ENCODE measurements at places on chromosomes 4 and X.

- DNase-seq, result no peak
Observed at GRCh38 chr4:63717384-63717783, 691.9 kb downstream of the TECRL start.

DNA sequence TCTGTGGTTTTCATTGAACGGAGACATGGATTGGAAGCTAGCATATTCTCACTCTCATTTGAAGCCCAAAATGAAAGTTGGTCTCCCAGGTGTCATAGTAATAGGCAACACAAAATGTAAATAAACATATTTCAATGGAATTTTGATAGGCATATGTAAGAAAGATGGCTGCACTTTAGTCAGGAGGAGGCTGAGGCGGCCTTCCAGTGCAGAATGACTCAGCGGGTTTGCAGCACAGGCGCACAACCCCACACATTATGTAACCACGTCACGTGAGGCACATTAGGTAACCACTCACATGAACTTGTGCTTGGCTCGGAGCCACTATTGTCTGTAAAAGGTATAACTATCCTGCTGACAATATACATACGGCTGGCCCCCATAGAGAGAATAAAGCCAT, 381.7 kb downstream of the GPAT3 start:
- no peak for DNase-seq

DNA sequence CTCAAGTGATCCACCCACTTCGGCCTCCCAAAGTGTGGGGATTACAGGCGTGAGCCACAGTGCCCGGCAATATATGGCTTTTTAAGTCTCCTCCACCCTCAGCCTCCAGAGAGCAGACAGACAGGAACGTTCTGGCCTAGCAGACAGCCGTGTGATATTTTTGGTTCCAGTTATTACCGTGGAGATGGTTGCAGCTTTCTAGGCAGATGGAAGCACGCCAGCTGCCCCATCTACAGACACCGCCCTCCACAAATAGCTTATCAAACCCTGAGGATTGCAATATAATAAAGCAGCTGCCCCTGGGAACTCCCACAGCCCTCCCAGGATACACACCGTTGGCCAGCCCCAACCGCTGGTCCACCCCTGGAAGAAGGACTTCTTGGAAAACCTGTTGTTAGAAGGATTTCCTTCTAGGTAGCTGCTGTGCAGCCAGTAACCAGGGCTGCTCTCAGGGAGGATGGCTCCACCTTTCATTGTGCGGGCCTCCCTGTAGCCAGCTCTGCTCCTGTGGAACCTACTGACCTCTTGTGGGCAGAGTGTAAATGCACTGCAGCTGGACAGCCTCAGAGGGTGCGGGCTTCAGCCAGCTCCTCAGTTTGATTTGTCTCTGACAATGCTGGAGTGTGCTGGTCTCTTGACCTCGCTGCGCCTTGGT, 44.0 kb downstream of the SLC25A5 start:
- no peak for DNase-seq

- no peak for DNase-seq
Observed at GRCh38 chr4:84678976-84679744, 96.2 kb downstream of the CDS1 start.

GRCh38 chr4:30103455-30103854, 616.7 kb upstream of the PCDH7 start:
- DNase-seq, result no peak

DNA sequence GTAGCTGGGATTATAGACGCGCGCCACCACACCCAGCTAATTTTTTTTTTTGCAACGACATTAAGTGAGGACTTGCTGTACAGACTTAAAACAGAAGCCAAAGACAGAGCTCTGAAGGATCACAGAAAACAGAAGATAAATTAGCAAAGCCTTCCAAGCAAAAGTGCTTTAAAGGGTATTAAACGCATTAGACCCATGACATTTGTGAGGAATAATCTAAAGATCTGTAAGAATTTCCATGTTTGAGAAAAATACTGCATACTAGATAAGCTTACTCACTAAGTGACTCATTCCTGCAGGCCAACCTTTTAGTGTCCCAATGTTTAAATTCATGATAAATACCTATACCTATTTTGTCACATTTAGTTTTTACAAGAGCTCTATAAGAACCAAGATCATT, 27.4 kb downstream of the SMARCA1 start:
- DNase-seq, result no peak

DNA sequence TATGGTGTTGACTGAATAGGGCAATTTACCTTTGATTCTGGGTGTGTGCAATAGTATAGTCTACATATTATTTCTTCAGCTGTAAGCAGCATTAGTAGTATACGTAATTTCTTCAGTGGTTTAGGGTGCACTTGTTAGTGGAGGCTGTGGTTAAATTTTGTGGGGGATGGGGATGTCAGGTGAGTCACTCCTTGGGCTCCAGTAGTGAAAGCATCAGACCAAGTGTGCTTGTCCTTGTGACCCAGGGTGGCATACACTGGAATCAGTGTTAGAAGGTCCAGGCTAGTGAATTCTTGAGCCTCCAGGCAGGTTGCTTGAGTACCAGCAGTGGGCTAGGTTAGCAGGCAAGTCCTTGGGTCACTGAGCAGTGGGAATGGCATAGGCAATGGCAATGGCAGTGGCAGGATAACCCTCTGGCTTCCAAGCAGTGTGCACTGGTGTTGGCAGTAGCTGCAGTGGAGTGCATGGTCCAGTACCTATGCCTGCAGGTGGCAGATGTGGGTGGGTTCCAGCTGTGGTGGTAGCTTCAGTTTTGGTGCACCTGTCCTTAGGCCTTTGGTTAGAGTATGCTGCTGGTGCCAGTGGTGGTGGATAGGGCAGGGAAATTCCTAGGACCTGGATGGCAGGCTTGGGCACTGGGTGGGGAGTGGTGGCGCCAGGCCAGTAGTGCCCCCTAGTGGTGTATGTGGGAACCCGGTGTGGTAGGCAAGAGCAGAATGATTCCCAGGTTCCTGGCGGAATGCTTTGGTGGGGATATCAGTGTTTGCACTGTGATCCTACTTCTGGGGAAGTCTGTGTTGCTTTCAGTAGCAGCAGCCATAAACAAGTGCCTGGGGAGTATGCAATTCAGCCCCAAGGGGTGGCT, 531.0 kb downstream of the SMARCA1 start:
- no peak for DNase-seq

DNA sequence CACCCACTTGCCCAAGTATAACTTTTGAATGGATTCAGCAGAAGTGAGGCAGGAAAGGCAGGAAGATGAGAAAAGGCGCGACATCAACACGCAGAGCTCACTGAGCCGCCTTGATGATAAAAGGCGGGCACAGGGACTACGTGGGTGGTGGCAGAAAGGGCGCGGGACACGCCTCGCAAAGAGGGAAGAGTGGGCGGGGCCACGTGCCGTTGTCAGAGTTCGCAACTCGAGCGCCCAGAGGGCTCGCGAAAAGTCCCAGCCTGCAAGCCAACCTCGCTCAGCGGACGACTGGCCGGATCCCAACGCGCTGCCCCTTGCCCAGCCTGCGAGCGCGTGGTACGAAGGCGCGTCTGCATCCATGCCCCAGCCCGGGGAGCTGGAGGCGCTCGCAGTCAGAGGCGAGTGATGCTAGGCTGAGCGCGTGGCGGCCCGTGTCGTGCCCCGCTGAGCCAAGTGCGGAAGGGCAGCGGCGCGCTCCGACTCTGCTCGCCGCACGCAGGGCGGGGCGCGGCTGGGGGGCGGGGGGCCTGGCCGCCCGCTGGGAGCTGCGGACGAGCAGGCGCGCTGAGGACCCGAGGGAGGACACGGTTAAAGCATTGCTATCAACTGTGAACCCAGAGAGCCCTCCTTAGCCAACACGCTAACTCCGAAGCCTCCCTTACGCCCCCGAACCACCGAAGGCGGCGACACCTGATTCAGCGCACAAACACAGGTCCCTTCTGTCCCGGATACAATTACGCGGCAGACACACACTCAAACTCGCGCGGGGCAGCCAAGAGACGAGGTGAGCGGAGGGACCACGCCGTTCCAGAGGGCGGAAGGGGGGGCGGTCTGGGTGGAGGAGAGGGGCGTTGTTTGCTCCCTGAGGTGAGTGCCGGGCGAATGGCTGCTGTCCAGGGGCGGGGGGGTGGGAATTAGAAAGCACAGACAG, at the start of gene UGT8:
TSS of gene UGT8 (plus strand) at position 617 of the 931 bp plus-strand sequence. CDS start 24,074 bp downstream, outside the sequence.
- DNase-seq, result peak; percentile 28

DNA sequence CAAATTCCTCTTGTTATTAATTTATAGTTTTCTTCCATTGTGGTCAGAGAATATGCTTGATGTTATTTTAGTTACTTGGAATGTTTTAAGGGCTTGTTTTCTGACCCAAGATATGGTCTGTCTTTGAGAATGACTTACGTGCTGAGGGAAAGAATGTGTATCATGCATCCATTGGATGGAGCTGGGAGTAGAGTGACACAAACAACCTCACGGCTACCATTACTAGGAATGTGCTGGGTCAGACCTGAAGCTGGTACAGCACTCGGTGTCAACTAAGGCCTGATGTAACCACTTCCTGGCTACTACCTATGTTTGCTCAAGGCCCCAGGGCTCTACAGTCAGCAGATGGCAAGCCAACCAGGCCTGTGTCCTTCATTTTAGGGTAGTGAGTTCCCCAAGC, 257.8 kb downstream of the FAT4 start:
- DNase-seq, result no peak

- DNase-seq, result no peak
Observed at GRCh38 chr4:4416981-4417380, 30.1 kb downstream of the NSG1 start.

DNA sequence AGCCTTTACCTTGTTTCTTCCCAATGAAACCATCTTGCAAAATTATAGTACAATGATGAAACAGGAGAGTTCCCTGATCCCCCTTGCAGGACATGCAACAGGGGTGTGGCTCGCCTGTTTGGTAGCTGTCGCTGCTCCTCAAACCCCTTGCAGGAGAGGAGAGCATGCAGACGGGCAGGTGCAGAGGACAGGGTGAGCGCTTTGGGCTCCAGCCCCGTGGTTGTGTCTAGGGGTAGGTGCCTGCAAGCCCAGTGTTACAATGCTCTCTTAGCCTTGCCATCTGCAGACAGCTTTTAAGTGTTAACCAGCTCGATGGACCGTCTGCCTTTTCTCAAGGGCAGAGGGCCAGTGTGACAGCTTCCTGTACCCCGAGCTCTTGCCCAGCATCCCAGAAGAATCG, 102.0 kb downstream of the TAB3 start:
- no peak for DNase-seq

- DNase-seq, result no peak
Observed at GRCh38 chrX:72644946-72645345, 69.2 kb downstream of the PHKA1 start.

- DNase-seq, result peak; percentile 1
Observed at GRCh38 chrX:37349221-37350033, at the start of gene PRRG1. Gene PRRG1 (plus strand): TSS chrX:37349364. CDS start chrX:37406250, 56,886 bp downstream.

DNA sequence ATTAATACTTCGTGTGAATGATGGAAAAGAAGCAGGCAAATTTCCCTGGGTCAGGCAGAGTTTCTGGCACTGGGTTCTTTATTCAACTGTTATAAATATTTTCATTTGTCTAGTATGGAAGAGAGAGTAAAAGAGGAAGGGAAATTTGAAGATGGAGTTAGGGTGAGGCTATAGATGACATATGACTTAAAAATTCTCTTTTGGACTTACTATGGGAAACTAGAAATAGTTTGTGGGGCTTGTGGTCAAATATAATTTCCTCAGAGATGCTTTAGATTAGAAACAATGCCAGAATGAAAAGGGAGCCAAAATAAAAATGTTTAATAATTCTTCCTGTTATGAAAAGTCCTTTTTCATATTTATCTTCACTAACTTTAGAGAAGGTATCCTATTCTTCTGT, 103.2 kb downstream of the GC start:
- DNase-seq, result no peak

DNA sequence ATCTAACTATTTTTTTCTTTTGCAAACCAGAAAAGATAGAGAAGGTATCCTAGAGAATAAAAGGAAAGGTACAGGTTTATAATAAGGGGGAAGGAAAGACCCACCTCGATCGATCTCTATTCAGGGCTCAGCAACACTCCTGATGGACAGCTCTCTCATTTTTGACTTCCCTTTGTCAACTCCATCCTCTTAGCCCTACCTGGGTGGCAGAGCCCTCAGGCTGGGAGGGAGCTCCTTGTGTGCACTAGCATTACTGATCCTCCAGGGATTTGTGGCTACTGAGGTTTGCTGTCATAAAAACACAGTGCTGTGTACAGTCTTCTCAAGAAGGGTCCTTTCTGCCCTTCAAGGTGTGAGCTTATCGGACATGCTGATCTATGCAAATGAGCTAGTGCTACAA, 111.0 kb downstream of the MID1 start:
- DNase-seq, result no peak

- DNase-seq, result no peak
Observed at GRCh38 chrX:54181202-54181953, 1.7 kb downstream of the FAM120C start.

GRCh38 chrX:154818916-154819770, 13.9 kb upstream of the MPP1 start:
- no peak for DNase-seq

DNA sequence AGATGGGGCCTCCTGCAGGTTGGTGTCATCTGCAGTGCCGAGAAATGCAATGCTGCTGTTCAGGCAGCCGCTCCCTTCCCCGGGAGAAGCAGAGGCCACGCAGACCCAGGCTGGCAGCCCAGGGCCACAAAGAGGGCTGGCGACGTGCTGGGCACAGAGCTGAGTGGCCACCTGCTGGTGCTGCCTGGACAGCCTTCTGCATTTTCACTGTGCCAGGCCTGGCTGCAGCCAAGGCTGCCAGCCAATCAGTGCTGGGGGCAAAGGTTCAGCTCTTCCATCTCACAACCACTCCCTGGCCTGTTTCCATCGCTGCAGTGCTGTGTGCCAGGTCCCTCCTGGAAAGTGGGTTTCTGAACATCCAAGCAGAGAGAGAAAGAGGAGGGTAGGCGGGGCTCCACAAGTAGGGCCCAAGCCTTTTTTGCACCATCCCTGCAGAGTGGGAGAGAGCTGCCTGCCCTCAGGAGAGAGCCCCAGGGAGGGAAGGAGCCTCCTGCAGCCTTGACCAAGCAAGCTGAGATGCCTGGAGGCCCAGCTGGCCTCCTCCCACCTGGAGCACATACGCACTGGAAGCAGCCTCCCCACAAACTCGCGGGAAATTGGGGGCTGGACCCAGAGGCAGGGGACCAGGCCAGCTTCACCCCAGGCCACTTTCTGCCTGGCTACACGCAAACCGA, 20.1 kb downstream of the ADRA2C start:
- DNase-seq, result no peak

DNA sequence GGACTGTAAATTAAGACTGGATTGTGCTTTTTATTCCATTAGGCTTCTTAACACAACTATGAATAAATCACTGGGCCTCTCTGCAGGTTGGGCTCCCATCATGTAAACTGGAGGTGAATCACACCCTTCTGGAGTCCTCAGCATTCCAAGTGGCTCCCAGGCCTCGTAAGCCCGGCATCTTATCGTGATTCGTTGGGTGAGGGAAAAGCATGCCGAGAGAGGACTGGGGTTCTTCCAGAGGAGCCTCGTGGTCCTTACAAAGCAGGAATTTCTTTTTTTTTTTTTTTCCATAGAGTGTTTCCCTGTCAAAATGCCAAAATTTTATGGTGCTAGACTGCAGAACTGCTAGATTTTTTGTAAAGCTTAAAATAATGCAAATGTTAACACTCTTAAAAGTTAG, 20.0 kb downstream of the CLDN22 start:
- no peak for DNase-seq
